ENCODE measurements at places on chromosomes 3 and 15. TPM values are rescaled to one million over a fixed set of nuclear protein-coding genes. Genes with fewer than 3 reads are reported as not detected.

The EFCC1 gene
- 2.7 TPM for polyA plus RNA-seq

The RPL32 gene
- polyA plus RNA-seq = 2,193 TPM

The IP6K2 gene
- polyA plus RNA-seq = 201 TPM

The MINDY4B gene
- polyA plus RNA-seq = not detected

The C3orf85 gene
- 16.4 TPM for polyA plus RNA-seq

The ABCF3 gene
- polyA plus RNA-seq = 60.9 TPM

The ALG1L2 gene
- polyA plus RNA-seq = 2.8 TPM

The SPTSSB gene
- 2.4 TPM for polyA plus RNA-seq

The PRR20G gene
- polyA plus RNA-seq = not detected

The RNU6-1 gene
- not detected for polyA plus RNA-seq

The GOLGA8Q gene
- 3.2 TPM for polyA plus RNA-seq

The NEK10 gene
- 1.6 TPM for polyA plus RNA-seq

The ROPN1 gene
- not detected for polyA plus RNA-seq

The BFSP2 gene
- polyA plus RNA-seq = 0.32 TPM

The GREM1 gene
- polyA plus RNA-seq = 0.12 TPM

The ALDH1A2 gene
- 353 TPM for polyA plus RNA-seq

DNA sequence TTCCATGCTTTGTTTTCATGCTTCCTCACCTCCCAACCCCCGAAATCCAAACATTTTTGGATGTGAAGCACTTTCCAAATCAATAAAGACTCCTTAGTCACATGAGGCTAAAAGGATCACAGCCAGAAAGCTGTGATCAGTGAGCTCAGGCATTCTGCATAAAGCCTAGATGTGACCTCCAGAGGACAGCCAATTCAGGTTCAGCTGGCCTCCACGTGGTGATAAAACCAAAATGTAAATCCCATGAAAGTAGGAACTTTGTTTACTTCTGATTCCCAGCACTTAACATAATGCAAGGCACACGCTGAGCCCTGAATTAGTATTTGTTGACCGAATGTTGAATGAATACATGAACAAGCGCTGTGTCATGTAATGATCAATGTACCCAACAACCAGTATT lies 249.5 kb upstream of the EOMES start:
- DNase-seq = no peak

DNA sequence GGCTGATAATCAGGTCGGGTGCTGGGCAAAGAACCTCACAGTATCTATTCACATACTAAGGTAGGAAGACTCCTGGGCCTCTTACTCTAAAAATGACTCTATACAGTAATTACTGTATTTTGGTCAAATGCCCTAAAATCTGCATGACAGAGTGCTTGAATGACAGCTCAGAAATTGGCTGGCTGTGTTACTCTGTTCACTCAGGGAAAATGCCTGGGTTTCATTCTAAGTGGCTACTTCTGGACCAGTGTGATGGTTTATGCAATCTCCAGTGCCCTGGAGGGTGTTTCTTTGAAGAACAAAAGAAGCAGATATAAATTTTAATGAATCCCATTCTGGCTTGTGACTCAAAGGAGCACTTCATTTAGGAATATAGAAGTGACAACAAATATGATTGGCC lies 2.2 kb downstream of the GABRR3 start:
- DNase-seq = no peak

GRCh38 chr15:65816441-65816840 lies 24.3 kb upstream of the DENND4A start:
- no peak for DNase-seq

DNA sequence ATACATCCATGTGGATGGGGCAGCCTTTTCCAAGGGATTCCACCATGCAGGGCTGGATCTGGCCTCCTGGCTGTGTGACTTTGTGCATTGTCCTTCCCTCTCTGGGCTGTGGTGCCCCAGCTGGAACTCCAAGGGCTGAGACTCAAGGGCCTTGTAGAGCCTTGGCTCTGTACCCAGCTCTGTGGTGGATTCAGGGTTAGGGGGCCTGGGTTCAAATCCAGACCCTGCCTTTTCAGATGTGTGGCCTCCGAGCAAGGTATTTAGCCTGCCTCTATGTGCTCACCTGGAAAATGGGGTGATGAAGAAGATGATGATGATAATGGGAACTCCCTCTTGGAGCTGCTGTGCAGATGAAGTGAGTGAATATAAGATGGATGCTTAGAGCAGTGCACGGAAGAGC lies 161.9 kb downstream of the WNT7A start:
- no peak for DNase-seq

DNA sequence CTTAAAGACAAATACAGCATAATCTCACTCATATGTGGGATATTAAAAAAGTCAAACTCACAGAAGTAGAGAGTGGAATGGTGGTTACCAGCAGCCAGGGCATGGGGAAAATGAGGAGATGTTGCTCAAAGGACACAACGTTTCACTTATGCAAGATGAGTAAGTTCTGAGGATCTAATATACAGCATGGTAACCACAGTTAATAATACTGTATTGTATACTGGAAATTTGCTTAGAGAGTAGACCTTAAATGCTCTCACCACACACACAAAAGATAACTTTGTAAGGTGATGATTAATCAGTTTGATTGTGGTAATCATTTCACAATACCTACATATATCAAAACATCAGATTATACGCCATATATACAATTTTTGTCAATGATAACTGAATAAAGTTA lies 60.0 kb downstream of the MYH15 start:
- DNase-seq = no peak

- no peak for DNase-seq
These were observed 85.6 kb upstream of the LRRC3B start for GRCh38 chr3:26536955-26537354.

DNA sequence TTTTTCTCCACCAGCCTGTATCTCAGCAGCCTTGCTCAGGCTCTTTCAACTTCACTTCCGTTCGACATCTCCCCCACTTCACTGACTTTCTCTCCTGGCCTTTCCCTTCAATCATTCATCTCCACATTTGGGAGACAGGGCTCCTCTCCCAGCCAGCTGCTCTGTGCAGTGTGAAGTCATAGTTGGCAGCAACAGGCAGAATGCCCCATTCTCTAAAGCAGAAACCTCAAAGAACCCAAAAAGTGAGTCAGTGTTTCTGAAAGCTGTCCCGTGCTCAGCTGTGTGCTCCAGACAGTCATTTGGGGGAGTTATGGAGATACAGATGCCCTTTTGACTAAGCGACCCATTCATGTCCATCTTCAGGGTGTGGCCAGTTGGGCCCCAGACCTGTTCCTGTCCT lies 54.3 kb downstream of the NTRK3 start:
- DNase-seq = no peak

GRCh38 chr15:48565560-48566482 lies 79.7 kb downstream of the FBN1 start:
- no peak for DNase-seq

DNA sequence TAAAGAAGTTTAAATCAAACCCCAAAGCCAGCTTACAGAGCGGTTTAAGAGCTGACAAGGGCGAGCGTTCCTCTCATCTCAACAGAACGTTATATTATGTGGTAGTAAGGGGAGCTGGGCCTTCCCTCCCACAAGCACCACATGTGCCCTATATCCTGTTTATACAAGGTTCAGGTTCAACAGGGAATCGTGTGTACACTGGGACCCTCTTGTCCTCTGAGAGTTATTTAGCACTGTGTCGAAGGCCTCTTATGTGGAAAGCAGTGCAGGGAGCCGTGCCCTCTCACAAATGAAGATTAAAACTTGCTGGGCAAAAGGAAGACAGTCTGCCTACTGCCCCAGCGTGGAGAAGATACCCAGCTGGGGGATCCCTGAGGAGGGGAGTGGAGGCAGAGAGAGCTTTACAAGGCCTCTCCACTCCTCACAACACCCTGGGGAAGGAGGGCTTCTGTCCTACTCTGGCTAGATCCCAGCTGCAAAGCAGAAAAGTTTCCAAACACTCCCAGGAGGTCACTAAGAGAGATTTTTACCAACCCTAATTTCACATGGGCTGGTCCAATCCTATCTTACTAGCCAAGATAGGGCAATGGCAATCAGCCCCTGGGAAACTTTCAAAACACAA lies 2.9 kb downstream of the TLE3 start:
- no peak for DNase-seq

DNA sequence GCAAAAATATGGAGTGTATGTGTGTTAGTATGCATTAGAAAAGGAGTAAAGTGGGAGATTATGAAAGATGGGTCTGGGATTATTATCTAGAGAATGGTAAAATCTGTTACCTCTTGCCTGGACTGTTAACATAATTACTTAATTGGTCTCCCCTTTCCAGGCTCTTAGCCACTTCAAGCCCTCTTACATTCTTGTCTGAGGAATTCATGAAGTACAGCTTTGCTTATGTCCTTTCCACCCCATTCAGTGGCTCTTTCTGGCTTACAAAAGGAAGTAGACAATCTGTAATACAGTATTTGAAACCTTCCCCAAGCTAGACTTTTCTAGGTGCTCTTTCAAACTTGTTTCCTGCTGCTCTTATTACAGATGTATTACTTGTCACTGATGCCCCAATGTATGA lies 129.8 kb downstream of the MBNL1 start:
- DNase-seq = no peak

- no peak for DNase-seq
These were observed 23.9 kb downstream of the SLTM start for GRCh38 chr15:58909616-58910015.

GRCh38 chr3:117473981-117474538 lies 764.5 kb downstream of the TUSC7 start:
- DNase-seq = no peak

DNA sequence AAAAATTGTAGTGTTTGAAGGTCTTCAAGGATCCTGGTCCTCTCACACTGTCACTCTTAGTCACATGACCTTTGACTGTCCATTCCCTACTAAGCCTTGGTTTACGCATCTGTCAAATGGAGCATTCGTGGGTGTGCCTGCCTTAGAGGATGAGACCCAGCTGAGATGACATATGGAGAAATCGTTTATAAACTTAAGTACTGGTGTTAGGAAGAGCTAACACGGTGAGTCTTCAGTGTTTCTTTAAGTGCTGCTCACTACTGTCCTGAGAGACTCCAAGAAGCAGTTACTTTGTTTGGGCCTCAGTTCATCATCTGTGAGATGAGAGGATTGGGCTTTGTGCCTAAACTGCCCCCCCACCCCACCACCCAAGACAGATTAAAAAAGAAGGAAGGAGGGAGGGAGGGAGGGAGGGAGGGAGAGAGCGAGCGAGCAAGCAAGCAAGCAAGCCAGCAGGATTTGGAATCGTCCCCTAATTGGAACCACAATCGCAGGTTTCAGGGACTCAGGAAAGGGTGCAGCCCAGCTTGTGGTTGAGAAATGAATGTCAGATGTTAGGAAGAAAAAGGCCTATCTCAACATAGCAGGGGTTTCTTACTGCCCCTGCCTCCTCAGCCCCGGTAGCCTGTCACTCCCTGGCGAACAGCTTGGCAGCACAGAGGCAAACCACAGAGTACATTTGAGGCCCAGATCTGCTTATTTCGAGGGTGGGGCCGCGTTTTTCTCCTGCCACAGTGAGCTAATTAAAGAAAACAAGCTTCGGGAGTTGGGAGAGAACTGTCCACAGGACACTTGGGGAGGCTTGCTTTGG lies 32.7 kb downstream of the SMAD3 start:
- DNase-seq = no peak

GRCh38 chr3:61155701-61156292 lies 95.5 kb downstream of the FHIT start:
- DNase-seq = no peak

DNA sequence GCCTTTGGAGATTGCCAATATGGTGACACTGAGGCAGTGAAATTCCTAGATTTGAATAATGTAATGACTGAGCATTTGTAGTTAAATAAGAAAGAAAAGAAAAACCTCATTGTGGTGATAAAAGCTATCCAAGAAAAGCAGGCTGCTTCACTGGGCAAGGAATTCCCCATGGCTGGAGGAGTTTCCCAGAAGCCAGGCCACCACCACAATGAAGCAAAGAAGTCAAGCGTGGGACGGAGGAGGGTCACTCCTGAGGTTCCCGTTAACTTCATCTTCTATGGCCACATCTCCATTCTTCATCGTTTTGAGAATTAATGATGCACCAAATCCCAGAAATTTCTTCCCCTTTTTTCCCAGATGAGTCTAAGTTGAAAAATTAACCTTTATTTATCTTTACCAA lies 185.8 kb upstream of the BCL6 start:
- DNase-seq = no peak

GRCh38 chr3:29128001-29128400 lies 152.9 kb upstream of the RBMS3 start:
- DNase-seq = no peak

- no peak for DNase-seq
These were observed 58.4 kb upstream of the CDV3 start for GRCh38 chr3:133515127-133515526.

- DNase-seq = no peak
These were observed 42.8 kb downstream of the TLE3 start for GRCh38 chr15:70054884-70055387.

- DNase-seq = no peak
These were observed 15.7 kb downstream of the GTPBP8 start for GRCh38 chr3:113006359-113007056.

DNA sequence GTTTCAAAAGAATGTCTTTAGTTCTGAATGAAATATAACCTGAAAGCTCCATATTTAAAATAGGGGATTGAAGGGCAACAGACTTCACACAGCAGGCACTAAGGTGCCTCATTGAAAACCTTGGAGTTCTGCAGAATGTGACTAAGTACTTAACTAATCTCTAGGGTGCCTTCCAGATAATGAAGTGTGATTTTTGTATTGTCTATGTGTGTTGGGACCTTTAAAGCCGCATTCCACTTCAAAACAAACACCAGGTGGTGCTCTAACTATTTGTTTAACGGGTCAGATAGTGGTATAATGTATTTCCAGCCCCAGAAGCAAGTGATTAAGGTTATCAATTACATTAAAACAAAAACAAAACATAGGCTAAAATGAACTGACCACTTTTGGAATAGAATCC lies 28.0 kb downstream of the TFG start:
- DNase-seq = no peak

- no peak for DNase-seq
These were observed 6.2 kb downstream of the MGA start for GRCh38 chr15:41666353-41666920.

GRCh38 chr3:173138026-173138425 lies 3.0 kb downstream of the SPATA16 start:
- DNase-seq = no peak

GRCh38 chr15:57509126-57509525 lies 82.6 kb upstream of the MYZAP start:
- DNase-seq = peak; percentile 76

DNA sequence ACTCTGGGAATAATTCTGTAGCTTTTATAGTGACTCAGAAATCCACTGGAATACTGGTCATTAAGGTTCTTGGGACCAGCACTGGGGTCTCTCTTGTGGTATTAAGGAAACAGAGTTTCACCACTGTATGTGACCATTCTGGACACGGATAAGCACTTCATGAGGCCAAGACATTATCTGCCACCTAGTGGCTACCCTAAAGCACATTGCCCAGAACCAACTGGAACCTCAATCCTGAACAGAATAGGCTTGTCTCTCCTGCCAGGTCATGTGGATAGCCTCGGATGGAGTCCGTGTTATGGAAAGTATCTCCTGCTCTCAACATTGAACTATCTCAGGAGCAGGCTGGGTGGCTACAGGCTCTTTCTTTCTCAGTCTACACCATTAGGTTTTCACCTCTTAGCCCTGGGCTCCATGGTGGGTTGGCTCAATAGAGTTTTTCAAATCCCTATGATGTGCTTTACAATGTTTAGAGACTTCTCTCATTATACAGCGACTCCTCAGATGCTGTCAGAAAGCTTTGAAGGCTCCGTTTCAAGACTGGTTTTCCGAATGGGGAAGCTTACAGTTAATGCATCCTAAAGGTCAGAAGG lies 167.6 kb upstream of the ST8SIA2 start:
- peak; percentile 5 for DNase-seq
